ENCODE measurements at places on chromosomes 7 and 10.

GRCh38 chr7:130945411-130945811 is 211.4 kb upstream of the KLF14 start:
- DNase-seq, result no peak

DNA sequence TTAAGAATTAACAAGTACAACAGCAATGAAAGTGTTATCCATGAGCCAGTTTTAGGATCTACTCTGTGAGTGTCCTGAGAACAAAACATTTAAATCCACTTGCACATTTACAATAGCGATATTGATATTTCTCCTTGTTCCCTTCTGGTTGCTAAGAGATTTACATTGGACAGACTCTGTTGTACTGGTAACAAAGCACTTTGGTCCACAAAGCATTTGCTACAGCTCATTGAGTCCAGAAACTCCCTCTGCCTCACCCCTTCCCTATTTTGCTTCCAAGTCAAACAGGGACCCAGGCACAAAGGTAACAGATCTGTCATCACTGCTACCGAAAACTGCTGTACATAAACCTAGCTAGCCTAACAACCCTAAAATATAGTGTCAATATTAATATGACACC is 2.1 kb downstream of the ANK3 start:
- no peak for DNase-seq

DNA sequence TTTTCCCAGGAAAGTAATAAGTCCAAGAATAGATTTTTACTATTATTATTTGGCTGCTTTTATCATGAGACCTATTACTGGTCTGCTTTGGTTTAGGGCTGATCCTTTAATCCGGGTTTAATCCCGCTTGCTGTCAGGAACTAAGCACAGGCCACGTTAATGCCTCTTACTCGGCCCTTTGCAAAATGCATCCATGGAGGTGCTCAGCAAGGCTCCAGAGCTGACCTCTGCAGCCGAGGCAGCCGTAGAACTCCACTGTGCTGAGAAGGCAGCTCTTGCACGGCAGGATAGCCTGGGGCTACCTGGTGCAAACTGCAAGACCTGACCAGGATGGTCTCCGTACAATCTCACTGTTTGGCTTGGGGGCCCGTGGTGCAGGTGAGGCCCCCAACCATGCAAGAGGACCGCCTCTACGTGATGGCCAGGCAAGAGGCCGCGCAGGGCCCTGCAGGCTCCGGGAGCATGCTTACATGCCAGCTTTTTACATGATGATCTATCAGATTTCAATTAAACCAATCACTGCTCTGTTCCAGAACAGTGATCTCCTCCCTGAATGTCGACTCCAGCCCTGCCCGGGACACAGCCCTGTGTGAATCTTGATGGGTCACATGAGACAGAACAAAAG is 10.4 kb upstream of the CALML3 start:
- DNase-seq, result no peak

DNA sequence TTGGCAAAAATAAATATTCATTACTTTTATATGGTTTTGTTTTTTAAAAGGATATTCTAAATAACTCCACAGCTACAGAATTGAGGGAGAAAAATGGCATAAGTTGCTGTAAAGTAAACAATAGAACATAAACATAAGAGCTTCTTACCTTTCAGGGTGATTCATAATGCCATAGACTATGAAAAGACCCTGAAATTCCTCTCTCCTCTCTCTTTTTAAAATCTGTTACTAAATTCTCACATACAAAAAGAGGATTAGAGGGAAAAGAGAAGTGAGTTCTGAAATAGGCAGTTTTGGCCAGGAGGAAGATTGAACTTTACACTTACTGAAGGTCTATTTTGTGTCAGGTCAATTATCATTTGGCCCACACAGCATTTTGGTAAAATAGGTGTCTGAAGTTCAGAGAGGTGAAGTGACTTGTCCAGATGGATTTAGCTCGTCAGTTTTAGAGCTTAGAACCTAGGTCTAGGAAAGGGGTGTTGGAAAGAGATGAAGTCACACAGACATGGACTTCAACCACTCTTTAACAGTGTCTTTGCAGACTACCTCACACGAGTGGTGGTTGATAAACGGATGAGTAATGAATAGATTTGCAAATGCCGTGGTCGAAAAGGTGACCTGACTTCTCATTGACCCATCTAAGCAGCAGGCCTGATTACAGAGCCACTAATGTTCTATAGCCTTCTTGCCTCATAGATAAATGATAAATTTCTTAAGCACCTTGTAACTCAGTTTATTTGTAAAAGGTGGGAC is 190.6 kb upstream of the CCDC6 start:
- DNase-seq, result no peak

DNA sequence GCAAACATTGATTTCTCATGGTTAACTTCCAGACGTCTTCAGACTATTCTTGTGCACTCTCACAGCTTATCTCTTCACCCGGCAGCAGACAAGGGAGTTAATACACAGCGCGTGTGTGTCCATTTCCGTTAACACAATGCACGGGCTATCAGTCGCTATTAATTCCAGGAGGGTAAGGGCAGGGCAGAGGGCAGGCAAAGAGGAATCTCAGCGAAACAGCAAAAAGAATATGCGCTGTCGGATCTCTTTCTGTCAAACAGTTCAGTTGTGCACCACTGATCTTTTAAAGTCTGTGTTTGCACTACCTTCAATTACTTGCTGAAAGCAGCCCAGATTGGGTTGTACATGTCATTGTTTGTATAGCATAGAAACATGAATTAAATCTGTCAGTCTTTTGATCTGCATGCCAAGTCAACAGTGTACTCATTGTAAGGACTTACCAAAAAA is 41.1 kb upstream of the CABCOCO1 start:
- no peak for DNase-seq

GRCh38 chr10:6364283-6364682 is 161.6 kb downstream of the PFKFB3 start:
- DNase-seq, result no peak

DNA sequence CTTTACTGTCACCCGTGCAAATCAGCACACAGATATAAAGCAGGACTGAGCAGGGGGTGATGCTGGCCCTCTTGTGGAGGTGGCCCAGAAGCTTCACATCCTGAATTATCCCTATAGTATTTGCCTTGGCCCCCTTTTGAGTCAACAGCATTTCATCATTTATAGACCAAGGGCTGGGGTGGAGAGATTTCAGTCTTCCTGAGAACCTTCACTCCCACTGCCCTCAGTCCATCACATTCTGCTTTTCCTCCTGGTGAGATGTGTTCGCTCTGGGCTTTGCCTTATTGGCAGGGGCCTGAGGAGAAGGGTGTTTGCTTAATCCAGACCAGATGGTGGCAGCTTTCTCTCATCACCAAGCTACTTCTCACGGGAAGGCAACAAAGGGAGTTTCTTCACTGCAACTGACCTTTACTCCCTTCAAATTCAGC is 47.7 kb downstream of the NOC3L start:
- DNase-seq, result no peak

DNA sequence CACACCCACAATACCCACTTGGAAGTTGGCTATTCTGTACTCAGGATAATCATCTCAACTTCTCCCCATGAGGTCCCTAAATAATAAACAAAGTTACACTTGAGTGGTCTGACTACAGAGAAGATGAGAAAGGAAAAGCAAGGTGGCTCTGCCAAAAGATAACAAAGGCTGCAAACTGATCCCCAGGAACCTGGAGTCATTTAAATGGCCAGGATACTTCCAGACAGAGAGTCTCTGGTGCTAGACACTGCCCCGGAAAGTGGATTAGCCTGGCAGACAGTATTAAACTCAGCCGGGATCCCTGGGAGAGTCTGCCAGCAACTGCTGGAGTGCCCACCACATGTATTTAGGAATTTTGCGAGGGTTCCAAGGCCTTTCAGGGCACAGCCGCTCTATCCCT is 93.7 kb downstream of the DGKI start:
- DNase-seq, result no peak

DNA sequence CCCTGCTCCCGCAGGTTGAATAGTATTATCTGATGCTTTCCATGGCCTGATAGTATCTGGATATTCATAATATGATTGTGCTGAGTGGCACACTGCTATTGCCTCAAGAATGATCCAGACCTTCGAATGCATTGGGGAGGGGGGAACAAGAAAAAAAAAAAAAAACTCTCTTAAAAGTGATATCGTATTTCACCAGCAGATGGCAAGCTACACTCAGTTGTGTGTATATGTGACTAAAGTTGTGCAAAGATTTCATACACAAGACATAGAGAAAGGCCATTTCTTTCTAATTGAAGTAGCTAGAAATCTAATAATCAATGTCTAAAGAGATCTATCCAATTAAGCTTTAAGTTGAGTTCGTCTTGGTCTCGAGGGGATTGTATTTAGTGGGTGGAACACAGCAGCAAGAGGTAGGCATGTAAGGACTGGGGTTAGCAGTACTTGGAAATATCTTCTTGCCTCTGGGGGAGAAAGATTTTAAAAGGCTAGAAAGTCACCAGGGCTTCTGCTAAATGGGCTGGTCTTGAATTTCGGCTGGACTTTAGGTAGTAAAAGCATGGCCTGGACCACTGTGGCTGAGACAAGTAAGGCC is 15.3 kb downstream of the SFRP4 start:
- no peak for DNase-seq

DNA sequence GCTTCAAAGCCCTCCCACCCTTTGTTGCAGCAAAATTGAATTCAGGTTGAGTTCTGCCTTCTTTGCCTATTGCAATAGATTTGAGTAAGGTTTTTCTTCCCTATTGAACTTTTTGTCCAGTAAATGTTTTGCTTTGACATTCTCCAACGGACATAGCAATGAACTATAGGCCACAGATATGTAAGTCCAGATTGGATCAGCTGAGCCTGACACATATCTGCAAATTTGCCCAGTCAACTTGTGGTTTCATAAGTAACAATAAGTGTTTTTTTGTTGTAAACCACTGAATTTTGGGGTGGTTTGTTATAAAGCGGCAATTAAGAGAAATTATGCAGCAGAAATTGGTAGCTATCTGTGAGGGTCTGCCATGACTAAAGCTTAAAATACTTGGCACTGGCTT is 332.1 kb upstream of the SORCS1 start:
- no peak for DNase-seq

DNA sequence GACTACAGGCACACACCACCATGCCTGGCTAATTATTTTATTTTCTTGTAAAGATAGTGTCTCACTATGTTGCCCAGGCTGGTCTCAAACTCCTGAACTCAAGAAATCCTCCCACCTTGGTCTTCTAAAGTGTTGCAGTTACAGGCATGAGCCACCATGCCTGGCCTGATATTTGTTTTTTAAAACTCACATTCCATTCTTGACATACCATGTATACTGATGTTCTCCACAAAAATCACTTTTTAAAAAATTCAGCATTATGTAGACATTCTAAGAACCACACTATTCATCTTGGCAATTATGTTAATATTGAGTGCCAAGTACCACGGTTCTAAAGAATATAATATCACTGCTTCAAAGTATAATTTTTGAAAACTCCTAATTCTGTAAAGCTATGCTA is 43.5 kb downstream of the IDE start:
- no peak for DNase-seq

DNA sequence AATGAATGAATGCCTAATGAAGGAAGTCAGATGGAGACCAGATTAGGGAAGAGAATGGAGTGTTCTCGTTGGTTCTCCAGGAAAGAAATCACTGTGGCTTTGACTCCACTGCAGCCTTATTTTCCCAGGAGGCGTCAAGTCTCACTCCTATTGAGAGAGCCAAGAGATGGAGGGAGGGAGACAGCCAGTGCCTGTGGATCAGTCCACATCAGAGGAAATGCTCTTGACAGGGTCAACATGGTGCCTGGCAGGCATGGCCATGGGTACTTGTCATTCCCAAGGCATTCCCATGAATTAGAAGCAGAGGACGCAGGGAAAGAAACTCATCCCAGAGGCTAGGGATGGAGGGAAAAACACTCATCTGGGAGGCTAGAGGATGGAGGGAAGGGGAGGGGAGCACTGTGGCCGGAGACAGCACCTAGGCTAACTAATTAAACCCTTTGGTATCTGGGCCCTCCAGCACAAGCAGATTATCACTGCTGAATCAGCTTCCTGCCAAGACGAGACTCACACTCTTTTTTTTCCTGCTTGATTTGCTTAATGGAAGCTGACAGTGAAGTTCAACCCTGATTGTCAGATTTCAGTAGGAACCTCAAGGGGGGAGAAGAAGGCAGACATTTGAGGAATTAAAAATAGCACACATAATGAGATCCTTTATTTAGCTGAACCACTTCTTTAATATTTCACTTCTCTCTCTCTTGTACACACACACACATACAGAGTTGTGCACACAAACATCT is 1233.2 kb upstream of the AUTS2 start:
- no peak for DNase-seq

DNA sequence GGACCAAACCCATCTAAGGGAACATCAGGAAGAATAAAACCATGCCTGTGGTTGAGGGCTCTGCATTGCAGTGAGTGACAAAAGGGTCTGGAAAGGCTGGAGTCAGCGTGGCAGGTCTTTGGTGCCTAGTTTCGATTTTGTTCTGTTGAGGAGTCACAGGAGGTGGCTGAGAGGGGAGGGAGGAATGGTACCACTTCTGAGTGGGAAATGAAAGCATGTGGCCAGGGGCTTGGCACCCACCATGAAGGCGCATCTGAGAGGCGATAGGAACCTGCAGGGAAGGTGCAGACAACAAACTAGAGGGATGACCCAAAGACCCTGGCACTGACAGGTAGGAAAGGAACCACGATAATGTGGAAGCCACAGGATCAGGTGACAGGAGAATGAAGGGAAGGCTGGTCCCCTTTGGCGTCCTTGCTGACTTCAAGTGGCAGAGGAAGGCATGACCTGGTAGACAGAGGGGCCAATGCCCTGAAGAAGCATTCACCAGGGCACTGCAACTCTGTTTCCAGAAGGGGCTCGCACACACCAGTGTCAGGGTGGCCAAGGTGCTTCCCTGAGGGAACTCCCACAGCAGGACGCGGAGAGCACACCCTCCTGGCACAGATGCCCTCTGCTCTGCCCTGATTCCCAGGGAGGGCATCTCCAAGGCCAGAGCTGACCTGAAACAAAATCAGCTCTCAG is 41.7 kb downstream of the HIPK2 start:
- no peak for DNase-seq

GRCh38 chr10:126654579-126654978 is 15.9 kb downstream of the C10orf90 start:
- DNase-seq, result no peak

DNA sequence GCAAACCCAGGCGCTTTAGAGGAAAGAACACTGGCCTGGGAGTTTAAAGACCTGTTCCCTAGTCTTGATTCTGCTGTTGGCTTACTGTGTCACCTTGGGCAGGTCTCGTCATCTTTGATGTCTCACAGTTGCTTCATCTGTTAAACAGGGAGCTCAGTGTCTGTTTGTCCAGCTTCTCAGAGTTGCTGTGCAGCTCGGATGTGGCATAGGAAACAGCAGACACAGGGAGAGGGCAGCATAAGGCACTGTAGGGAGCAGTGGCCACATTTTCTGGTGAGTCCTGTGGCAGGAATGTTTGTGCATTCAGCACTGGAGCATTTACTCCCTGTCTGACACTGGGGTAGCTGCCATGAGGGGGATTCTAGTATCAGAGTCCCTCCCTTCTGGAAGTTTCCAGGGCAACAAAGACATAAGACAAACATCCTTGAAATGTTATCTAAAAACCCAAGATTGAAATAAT is 2.0 kb downstream of the REPIN1 start:
- DNase-seq, result no peak

Measured in breast epithelium (tissue), 4 donors.